ENCODE measurements at places on chromosomes 6 and 20.

GRCh38 chr20:23132293-23132929, 46.3 kb upstream of the CD93 start:
- no peaks in the 10 kb centered on the region for H3K27me3 ChIP-seq
- H3K4me3 ChIP-seq: no peak overlapping the region
- H3K36me3 ChIP-seq: no peaks in the 10 kb centered on the region
- no peaks in the 10 kb centered on the region for H3K4me1 ChIP-seq

DNA sequence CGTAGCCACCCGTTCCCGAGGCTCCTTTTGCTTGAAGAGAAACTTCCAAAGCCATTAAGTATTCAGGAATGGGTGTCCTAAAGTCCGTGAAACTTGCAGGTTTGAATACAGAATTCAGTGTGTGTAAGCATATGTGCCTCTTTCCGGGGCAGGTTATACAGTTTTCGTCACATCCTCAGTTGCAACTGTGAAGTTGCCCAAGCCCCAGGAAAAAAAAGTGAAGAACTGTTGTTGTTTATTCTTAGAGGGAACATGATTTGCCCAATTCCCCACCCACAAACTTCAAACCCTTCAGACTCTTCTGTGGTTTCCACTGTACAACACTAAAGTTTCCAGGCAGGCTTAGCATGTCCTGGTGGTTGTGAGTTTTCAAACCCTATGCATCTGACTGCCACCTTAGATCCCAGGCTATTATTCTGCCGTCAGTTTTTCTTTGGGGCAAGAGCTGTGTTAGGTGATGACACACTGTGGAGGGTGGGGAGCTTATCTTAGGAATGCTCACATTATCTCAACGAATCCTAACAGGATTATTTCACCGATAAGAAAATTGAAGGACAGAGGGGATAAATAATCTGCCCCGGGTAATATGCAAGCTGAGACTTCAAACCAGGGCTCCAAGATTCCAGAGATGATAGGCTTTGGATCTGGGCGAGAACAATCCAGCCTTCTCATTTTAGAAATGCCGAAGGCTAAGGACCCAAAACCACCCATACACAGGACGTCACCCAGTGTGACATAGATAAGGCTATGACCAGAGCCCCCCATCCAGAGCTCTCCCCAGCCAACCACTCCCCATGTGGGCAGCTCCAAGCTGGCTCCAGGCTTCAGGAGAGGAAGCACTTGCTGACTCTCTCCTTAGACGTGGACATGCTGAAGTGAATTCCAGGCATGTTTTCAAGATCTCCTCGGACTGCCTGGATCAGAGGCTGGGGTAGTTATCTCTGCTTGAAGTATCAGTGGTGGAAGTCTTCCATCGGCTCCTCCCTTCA, 81.7 kb upstream of the AFDN start:
- no peak overlapping the region for H3K27ac ChIP-seq
- no peaks in the 10 kb centered on the region for H3K36me3 ChIP-seq
- H3K4me1 ChIP-seq: no peaks in the 10 kb centered on the region
- no peaks in the 10 kb centered on the region for H3K27me3 ChIP-seq
- no peak for DNase-seq

- no peak for DNase-seq
- H3K4me3 ChIP-seq: no peak overlapping the region
- H3K36me3 ChIP-seq: peaks cover 3% of the 10 kb centered on the region
- no peaks in the 10 kb centered on the region for H3K27me3 ChIP-seq
- peaks cover 32% of the 10 kb centered on the region for H3K4me1 ChIP-seq
Observed at GRCh38 chr6:148313488-148313887, 29.1 kb upstream of the SASH1 start.

GRCh38 chr6:45921691-45922281, 93.9 kb downstream of the CLIC5 start:
- no peaks in the 10 kb centered on the region for H3K36me3 ChIP-seq
- H3K27ac ChIP-seq: no peak overlapping the region
- no peak for DNase-seq
- peaks cover 14% of the 10 kb centered on the region for H3K4me1 ChIP-seq
- H3K4me3 ChIP-seq: no peak overlapping the region

DNA sequence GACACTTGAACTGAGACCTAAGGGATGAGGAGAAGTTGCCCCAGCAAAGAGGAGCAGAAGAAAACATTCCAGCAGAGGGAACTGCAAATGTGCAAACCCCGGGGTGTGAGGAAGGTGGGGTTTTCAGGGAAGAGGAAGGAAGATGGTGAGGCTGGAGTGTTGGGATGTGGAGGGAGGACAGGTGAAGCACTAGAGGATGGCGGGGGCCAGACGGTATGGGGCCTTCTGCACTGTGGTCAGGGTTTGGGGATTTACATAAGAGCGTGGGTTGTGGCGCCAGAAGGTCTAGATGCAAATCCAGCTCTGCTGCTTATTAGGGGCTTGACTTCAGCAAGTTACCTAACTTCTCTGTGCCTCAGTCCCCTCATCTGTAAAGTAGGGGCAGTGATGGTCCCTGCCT, 16.0 kb downstream of the DLGAP4 start:
- no peaks in the 10 kb centered on the region for H3K4me1 ChIP-seq
- H3K27me3 ChIP-seq: peaks cover 23% of the 10 kb centered on the region
- H3K27ac ChIP-seq: no peak overlapping the region
- H3K4me3 ChIP-seq: no peak overlapping the region
- no peak for DNase-seq
- no peaks in the 10 kb centered on the region for H3K36me3 ChIP-seq

- no peak overlapping the region for H3K4me3 ChIP-seq
- no peak for DNase-seq
- H3K4me1 ChIP-seq: no peaks in the 10 kb centered on the region
- no peaks in the 10 kb centered on the region for H3K27me3 ChIP-seq
- H3K36me3 ChIP-seq: no peaks in the 10 kb centered on the region
- H3K27ac ChIP-seq: no peak overlapping the region
Observed at GRCh38 chr20:59161721-59162120, 1.9 kb upstream of the ZNF831 start.

GRCh38 chr6:144870782-144871181, 585.6 kb downstream of the UTRN start:
- DNase-seq: no peak
- no peaks in the 10 kb centered on the region for H3K27me3 ChIP-seq
- no peak overlapping the region for H3K27ac ChIP-seq
- H3K4me1 ChIP-seq: no peaks in the 10 kb centered on the region
- H3K36me3 ChIP-seq: no peaks in the 10 kb centered on the region

- peaks cover 9% of the 10 kb centered on the region for H3K4me1 ChIP-seq
- no peaks in the 10 kb centered on the region for H3K27me3 ChIP-seq
- DNase-seq: peak; percentile 85
- peaks cover 19% of the 10 kb centered on the region for H3K36me3 ChIP-seq
- H3K27ac ChIP-seq: peak overlapping the region; percentile 36
Observed at GRCh38 chr20:33387177-33387576, 14.1 kb downstream of the CDK5RAP1 start.

DNA sequence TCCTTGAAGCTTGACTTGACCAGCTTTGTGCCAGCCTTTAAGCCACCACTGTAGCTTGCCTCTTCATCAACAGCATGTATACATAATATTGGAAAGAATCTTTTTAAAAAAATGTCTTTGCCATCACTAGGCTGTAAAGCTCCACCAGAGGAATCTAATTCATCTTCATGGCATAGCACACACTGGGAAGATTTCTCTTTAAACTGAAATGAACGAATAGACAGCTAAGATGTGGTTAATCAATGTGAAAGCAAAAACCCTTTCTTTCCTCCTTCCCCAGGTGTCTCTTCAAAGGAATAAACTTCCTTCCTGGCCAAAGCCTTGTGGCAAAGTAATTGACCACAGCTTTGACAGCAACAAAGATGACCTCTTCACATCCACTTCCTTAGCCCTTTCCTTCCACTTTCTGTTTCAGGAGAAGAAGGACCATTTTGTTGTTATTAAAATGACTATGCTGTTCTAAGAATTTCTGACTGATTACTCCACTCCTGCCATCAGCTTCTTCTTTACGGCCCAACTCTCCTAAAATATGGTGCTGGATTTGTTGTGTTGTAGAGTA, 428.7 kb upstream of the SOX4 start:
- no peak overlapping the region for H3K4me3 ChIP-seq
- no peaks in the 10 kb centered on the region for H3K4me1 ChIP-seq
- H3K27me3 ChIP-seq: no peaks in the 10 kb centered on the region
- no peaks in the 10 kb centered on the region for H3K36me3 ChIP-seq
- no peak overlapping the region for H3K27ac ChIP-seq

DNA sequence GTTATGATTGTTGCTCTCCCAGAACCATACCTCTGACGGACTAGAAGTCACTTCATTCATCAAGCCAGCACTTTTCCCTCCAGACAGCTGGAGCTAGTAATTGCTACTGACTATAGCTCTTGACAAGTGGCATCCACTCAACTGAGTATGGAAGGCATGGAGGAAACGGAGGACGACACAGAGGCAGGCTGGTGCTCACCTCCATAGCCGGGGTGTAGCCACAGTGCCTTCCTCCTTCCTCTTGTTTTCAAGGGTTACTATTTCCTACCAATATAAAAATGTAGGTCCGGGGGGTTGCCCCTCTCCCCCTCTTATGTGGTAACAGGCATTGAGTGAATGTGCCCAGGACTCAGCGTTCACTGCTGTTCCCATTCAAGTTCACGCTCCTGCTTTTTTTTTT, 23.5 kb upstream of the FOXC1 start:
- no peak overlapping the region for H3K27ac ChIP-seq
- peaks cover 46% of the 10 kb centered on the region for H3K27me3 ChIP-seq
- DNase-seq: no peak
- no peaks in the 10 kb centered on the region for H3K36me3 ChIP-seq
- H3K4me3 ChIP-seq: no peak overlapping the region
- H3K4me1 ChIP-seq: no peaks in the 10 kb centered on the region

- H3K27ac ChIP-seq: peak overlapping the region; percentile 37
- no peaks in the 10 kb centered on the region for H3K27me3 ChIP-seq
- no peaks in the 10 kb centered on the region for H3K36me3 ChIP-seq
Observed at GRCh38 chr6:38387971-38388370, 251.8 kb downstream of the BTBD9 start.

DNA sequence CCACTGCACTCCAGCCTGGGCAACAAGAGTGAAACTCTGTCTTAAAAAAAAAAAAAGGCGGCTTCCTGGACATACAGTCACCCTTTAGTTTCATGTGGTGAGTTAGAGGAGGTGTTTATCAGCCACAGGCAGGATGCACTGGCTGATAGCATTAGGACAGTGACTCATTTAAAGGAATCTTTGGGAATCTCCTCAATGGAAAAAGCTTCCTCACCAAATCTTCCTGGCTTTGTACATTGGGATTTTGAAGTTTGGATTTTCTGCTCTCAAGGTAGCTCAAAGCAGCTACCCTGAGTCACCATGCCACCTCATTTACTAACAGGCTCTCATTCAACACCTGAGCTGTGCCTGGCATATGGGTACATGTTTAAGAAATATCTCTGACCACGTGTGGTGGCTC, 20.2 kb downstream of the PRPH2 start:
- no peaks in the 10 kb centered on the region for H3K27me3 ChIP-seq
- peaks cover 8% of the 10 kb centered on the region for H3K4me1 ChIP-seq
- H3K27ac ChIP-seq: no peak overlapping the region

GRCh38 chr20:37343212-37343993, 2.5 kb upstream of the SRC start:
- peaks cover 16% of the 10 kb centered on the region for H3K4me1 ChIP-seq
- H3K36me3 ChIP-seq: no peaks in the 10 kb centered on the region
- no peaks in the 10 kb centered on the region for H3K27me3 ChIP-seq

DNA sequence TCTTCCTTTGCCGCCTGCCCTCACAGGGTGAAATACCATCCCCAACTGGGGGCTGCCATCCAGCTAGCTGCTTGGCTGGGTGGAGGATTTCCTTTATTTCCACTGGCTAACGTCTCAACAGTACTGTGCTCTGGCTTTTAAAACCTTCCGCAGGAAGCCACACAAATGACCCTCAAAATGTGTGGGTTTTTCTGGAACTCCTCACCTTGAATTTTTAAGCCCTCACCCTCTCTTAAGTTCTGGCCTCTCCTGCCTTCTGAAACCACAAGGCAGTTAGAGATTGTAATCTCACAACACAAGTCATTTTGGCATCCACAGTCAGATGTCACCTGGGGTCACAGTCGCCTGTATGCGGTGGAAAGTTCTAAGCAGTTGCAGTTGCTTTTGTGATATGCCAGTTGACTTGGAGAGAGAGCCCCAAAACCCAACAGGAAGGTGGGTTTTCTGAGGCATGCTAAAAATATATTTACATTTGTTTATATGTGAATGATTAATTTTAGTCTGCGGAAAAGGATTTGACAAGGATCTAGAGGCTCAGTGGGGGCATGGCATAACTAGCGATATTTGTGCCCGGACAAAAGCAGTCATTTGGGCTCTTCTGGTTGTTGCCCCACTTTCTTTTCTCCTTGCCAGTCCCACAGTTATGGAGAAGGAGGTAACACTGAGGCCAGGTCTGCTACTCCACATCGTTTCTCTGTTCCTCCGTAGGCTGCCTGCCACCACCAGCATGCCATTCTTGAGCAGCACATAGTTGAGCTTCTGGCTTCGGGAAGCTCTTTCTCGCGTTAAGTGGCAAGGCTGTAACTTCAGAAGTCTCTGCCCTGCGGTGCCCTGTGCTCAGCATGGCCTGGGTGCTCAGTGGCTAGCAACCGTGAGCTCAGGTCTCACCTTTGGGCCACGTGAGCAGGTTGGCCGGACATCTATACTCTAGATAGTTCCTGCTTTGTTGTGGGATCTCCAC, 335.3 kb downstream of the CD83 start:
- no peaks in the 10 kb centered on the region for H3K27me3 ChIP-seq
- no peak overlapping the region for H3K27ac ChIP-seq
- H3K4me3 ChIP-seq: no peak overlapping the region
- peaks cover 11% of the 10 kb centered on the region for H3K4me1 ChIP-seq
- no peak for DNase-seq
- H3K36me3 ChIP-seq: no peaks in the 10 kb centered on the region

- H3K27ac ChIP-seq: peak overlapping the region; percentile 96
- peaks cover 2% of the 10 kb centered on the region for H3K36me3 ChIP-seq
- no peaks in the 10 kb centered on the region for H3K27me3 ChIP-seq
- no peak overlapping the region for H3K4me3 ChIP-seq
Observed at GRCh38 chr6:158029668-158030230, 48.1 kb downstream of the SYNJ2 start.
